ENCODE measurements at places on chromosomes 2 and 18.

DNA sequence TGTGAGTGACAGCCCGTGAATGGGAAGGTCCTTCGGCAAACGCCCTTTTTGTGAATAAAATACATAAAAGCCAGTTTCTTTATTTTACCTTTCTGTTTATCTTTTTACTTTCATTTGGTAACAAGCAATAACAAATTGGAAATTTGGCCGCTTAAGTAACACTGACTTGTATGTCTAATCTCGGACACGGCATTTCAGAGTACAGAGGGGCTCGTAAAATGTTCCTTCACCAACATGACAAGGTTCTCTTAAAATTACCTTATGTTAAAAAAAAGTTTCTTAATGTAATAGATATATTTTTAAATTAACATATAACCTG, 558 bp upstream of the NEMP2 start:
- DNase-seq: no peak

DNA sequence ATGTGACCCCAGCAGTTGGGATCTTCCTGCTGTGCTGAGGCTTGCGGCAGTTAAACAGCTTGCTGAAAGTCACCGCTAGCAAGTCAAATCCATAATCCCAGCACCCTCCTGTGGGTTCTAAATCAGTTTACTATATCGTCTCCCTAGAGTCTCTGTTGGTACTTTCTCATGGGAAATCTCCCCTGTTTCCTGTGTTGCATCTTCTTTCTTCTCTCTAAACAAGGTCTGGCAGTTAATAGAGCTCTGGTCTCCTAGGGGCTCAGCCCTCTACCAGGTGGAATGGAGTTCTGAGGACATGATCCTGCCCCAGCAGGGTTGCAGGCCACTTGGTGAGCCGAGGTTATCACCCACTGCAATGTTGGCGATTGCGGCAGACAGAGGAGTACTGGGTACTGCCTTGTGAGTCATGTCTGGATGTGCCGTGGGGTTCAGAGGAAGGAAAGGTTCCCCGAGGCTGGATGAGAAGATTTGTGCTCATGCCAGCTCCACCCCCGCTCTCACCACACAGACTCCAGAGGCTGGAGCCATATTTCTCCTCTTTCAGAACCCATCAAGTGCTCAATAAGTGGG, 59.4 kb upstream of the SIX2 start:
- peak; percentile 30 for DNase-seq

DNA sequence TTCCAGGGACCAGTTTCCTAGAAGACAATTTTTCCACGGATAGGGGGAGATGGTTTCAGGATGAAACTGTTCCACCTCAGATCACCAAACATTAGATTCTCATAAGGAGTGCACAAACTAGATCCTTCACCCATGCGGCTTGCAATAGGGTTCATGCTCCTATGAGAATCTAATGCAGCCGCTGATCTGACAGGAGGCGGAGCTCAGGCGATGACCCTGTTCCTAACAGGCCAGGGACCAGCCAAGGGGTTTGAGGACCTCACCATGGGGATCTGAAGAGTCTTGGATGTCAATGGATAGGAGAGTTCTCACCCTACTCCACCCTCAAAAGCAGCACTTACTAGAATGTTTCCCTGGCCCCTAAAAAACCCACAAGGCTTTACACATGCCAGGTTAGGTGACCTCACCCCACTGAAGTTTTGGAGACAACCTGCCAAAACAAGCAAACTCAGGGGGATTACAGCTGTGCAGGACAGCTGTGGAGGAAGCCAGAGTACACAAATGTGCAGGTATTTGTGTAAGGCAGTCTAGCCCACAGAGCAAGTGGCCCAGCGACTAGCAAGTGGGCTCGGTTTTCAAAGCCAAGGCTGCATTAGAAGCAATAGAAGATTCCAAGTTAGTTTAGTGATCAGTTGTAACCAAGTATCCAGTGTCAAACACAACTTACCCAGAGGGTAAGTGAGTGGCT, 3.9 kb downstream of the EVA1A start:
- DNase-seq: no peak

DNA sequence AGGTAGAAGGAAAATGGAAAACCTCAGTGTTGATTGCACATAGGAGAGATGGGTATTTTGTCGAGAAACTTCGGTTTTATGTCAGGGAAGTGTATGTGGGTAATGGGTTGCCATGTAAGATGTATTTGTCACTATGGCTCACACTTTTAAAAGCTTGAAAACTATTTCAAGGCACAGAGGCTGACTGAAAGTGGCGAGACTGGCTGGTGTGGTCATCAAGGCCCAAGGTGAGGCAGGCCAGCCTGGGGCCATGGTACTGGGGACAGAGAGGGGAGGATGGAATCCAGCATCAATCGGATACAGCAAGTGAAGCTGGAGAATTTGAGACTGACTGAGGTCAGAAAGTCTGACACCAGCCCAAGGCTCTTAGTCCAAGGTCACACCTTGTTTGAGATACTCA, 77.2 kb upstream of the MCFD2 start:
- no peak for DNase-seq

DNA sequence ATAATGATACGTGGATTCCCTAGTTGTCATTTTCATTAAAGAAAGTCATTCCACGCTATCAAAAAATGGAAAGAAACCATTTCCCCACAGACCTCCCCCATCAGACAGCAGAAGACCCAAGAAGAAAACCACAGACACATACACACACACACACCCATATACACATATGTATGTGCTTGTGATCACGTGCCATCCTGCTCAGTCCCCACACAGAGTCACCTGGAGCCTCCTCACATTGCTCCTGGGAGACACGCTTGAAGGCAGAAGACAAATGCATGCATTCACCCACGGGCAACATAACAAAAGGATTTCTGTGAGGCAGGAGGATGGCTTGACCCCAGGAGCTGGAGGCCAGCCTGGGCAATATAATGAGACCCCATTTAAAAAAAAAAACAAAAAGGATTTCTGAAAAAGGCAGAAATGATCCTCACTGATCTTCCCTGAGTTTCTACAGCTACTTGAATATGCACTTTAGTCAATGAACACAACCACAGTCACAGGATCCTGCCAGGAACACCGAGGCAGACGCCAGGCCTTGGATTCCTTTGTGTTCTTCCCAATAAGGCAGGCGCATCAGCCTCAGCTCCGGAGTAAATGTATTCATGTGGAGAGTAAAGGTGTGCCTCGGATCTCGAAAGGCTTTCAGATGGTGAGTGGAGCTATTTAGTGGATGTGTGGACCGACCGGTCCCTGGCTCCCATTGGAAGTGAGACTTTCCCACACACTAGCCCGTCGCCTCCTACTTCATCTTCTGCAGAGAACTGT, 21.0 kb downstream of the TGFBRAP1 start:
- DNase-seq: no peak

DNA sequence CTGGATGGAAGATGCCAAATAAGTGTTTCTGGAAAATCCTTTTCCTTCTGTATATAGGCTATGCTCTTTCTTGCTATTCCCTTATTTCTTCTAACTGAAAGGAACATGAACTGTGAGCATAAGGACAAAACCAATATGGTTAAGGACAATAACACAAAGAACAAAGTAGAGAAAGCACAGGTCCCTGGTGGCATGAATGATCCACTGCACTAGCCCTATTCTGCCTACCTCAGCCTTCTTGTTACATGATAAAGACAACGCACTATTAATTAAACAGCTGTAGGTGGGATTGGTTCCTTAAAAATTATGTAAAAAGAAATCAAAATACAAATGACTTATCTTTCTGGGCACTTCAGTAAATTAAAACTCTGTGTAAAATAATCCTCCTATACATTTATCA, 1.9 kb upstream of the WDR75 start:
- no peak for DNase-seq

DNA sequence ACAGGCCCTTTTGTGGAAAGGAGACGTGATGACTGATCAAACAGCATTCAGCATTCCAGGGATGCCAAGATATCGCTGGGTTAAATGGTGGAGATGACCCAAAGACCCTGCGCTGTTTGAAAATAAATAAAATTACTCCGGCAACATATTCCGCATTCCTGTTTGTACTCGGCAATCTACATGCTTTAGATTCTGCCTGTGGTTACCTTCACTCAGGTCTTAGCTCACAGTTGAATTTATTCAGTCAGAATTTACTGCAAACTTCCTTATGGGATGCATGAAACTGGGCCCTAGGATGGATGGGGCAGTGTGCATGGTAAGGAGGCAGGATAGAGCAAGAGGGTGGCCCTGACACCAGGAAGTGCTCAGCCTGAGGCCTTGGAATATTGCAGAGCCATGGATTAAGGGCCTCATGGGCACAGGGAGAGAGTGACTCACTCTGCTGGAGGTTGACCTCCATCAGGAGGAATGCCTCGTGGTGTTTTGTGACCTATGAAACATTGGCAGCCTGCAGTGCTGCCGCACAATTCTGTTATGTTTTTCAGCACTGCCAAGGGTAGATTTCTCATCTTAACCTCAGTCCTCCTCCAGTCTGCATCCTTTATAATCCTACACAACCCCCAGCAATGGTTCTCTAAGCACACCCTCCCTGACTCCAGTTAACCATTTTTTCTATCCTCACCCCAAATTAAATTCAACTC, 321.4 kb downstream of the IRS1 start:
- peak; percentile 82 for DNase-seq

All from AG08395 (cell line).